H1 (cell line): ENCODE measurements at places on chromosomes 6 and 20. TPM values are rescaled to one million over a fixed set of nuclear protein-coding genes. Genes with fewer than 3 reads are reported as not detected.

The HDGFL1 gene
- not detected in 2 replicates for polyA plus RNA-seq

The ADTRP gene
- 0.08 and 0.24 TPM in 2 replicates for polyA plus RNA-seq

The LSM14B gene
- polyA plus RNA-seq = 58.3 and 93.9 TPM in 2 replicates

The KCNK16 gene
- not detected in 2 replicates for polyA plus RNA-seq

The SLC12A5 gene
- polyA plus RNA-seq = 1.9 and 2.8 TPM in 2 replicates

The HLA-DOA gene
- polyA plus RNA-seq = 89.0 and 120 TPM in 2 replicates

The ASF1A gene
- polyA plus RNA-seq = 9.8 and 11.4 TPM in 2 replicates

The C20orf202 gene
- 0.11 and 0.12 TPM in 2 replicates for polyA plus RNA-seq

The PRDM13 gene
- 0.05 and 0.06 TPM in 2 replicates for polyA plus RNA-seq

The NKX2-2 gene
- not detected in 2 replicates for polyA plus RNA-seq

The DPPA5 gene
- 2.9 and 6.6 TPM in 2 replicates for polyA plus RNA-seq

The EXOC2 gene
- 23.2 and 25.5 TPM in 2 replicates for polyA plus RNA-seq

The TSBP1 gene
- not detected in 2 replicates for polyA plus RNA-seq

The CLDN20 gene
- not detected in 2 replicates for polyA plus RNA-seq

The OR12D3 gene
- polyA plus RNA-seq = not detected in 2 replicates

The SLC52A3 gene
- 2.3 and 4.2 TPM in 2 replicates for polyA plus RNA-seq

The PPDPF gene
- polyA plus RNA-seq = 30.5 and 49.9 TPM in 2 replicates

The ARFGEF3 gene
- polyA plus RNA-seq = 5.6 and 5.8 TPM in 2 replicates

The EEF1A1 gene
- polyA plus RNA-seq = 10,552 and 13,927 TPM in 2 replicates

The TRIM40 gene
- not detected in 2 replicates for polyA plus RNA-seq

The RAET1E gene
- polyA plus RNA-seq = not detected in 2 replicates

The SLC22A2 gene
- 0.23 TPM in 1 of 2 replicates, not detected in the other for polyA plus RNA-seq

The COL11A2 gene
- 3.8 and 4.7 TPM in 2 replicates for polyA plus RNA-seq

The RNF182 gene
- 4.2 and 6.2 TPM in 2 replicates for polyA plus RNA-seq

The ZFAND3 gene
- 13.0 and 19.6 TPM in 2 replicates for polyA plus RNA-seq

The TMEM151B gene
- 8.0 and 11.6 TPM in 2 replicates for polyA plus RNA-seq

The HCRTR2 gene
- 0.08 and 0.23 TPM in 2 replicates for polyA plus RNA-seq

The ELOVL4 gene
- 1.8 and 2.0 TPM in 2 replicates for polyA plus RNA-seq

The GABRR1 gene
- polyA plus RNA-seq = 0.52 and 0.63 TPM in 2 replicates

The TCP11 gene
- polyA plus RNA-seq = 0.11 and 0.22 TPM in 2 replicates

The RUNX2 gene
- polyA plus RNA-seq = 0.26 and 0.38 TPM in 2 replicates
